Cortex of kidney (tissue), 1 donor: ENCODE measurements at places on chromosomes 6 and 20.

GRCh38 chr6:160523223-160523622 is 140.9 kb downstream of the LPA start:
- no peak for DNase-seq

GRCh38 chr6:110590821-110591351 is 114.5 kb upstream of the SLC22A16 start:
- no peak for DNase-seq

- no peak for DNase-seq
These were observed 19.9 kb downstream of the SRSF6 start for GRCh38 chr20:43477619-43478018.

GRCh38 chr20:38278763-38279162 is 18.2 kb upstream of the KIAA1755 start:
- no peak for DNase-seq

DNA sequence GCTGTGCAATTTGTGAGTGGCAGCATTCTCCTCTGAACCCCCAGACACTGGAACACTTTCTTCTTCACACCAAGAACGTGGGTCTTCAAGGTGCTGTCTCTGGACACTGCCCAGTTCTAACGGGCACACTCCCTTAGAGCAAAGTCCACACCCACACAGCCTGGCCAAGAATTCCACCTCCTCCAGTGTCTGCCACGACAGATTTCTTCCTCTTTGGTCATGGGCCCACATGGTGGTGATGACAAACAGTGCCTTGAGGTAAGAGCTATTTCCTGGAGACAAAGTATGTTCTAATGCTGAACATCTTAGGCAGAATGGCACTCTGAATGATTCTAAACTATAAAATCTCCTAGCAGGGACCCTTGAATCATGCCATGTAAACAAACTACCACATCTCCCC is 25.5 kb upstream of the SSTR4 start:
- DNase-seq = no peak

DNA sequence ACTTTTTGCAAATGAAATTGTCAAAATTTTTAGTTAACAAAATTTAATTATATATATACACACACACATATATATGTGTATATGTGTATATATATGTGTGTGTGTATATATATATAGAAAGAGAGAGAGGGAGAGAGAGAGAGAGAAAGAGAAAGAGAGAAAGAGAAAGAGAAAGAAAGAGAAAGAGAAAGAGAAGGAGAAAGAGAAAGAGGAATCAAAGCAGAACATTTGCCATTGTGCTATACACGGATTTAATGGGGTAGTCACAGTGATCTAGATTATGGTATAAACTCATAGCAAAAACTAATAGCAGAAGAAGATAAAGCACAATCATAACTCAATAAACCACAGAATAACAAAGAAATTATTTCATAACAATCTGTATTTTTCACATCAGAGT is 126.7 kb downstream of the DST start:
- DNase-seq = no peak
